ENCODE measurements at places on chromosomes 5 and 9. TPM values are rescaled to one million over a fixed set of nuclear protein-coding genes. Genes with fewer than 3 reads are reported as not detected.

- DNase-seq, result no peak
- peak overlapping the region; percentile 92 for H3K27ac ChIP-seq
- peak overlapping the region; percentile 74 for H3K4me3 ChIP-seq
- no peaks in the 10 kb centered on the region for H3K27me3 ChIP-seq
These were observed 2.1 kb downstream of the ARHGEF37 start for GRCh38 chr5:149583394-149583793.

TEX48 gene
- not detected for polyA plus RNA-seq

TAF11L5 gene
- not detected for polyA plus RNA-seq

GRCh38 chr5:175387144-175387543 is 56.8 kb downstream of the DRD1 start:
- H3K36me3 ChIP-seq, result no peaks in the 10 kb centered on the region
- H3K4me1 ChIP-seq, result no peaks in the 10 kb centered on the region
- no peak overlapping the region for H3K4me3 ChIP-seq
- H3K27me3 ChIP-seq, result no peaks in the 10 kb centered on the region
- no peak for DNase-seq
